ENCODE measurements at places on chromosomes 6 and 20.

- DNase-seq, result no peak
Measured at GRCh38 chr6:138229072-138229471, 10.8 kb upstream of the PBOV1 start.

- DNase-seq, result peak; percentile 77
Measured at GRCh38 chr6:88989215-88989614, 25.8 kb upstream of the RNGTT start.

DNA sequence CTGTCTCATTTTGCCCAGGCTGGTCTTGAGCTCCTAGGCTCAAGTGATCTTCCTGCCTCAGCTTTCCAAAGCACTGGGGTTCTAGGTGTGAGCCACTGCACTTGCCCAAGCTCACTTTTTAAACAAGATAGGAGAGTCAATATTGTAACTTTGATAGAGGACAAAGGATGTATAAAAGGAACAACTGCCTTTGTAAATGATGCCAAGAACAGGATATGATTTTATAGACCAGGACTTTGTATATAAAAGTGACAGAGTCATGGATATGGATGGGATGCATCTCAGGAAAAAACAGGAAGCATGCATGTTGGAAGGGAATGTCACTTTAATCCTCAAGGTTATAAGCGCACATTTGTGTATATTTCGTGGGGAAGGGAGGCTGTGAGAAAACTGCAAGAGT is 338.4 kb downstream of the PRL start:
- DNase-seq, result no peak

DNA sequence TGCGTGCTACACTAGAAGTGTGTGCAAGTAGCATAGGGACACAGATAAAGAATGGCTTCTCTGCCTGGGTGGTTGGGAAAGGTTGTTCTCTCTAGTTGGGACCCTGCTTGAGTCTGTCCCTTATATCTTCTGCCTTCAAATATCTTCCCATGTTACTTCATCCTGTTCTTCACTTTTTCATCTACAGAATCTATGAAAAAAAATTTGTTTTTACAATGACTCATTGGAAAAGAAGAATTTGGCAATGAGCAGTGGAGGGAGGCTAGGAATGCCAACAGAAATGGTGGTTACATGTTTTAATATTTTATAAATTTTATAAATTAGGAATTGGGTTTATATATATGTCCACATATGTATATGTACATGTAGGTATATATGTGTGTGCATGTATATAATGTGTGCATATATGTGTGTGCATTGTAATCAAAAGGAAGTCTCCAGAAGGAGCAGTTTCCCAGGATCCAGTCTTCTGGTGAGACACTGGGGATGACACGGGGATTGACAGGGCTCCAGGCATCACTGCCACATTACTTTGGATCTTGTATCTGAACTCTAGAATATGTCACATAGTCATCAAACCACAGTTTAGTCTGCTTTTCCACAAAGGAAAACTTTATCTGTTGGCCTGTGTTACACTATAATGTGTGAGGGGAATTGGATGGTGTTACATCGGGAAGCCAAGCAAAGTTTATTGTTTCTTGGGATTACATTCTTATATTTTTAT is 75.3 kb upstream of the RIPOR2 start:
- DNase-seq, result no peak

- DNase-seq, result no peak
Measured at GRCh38 chr6:5442319-5442718, 181.0 kb downstream of the FARS2 start.

GRCh38 chr20:44761423-44761822 is 15.8 kb downstream of the KCNK15 start:
- DNase-seq, result no peak

DNA sequence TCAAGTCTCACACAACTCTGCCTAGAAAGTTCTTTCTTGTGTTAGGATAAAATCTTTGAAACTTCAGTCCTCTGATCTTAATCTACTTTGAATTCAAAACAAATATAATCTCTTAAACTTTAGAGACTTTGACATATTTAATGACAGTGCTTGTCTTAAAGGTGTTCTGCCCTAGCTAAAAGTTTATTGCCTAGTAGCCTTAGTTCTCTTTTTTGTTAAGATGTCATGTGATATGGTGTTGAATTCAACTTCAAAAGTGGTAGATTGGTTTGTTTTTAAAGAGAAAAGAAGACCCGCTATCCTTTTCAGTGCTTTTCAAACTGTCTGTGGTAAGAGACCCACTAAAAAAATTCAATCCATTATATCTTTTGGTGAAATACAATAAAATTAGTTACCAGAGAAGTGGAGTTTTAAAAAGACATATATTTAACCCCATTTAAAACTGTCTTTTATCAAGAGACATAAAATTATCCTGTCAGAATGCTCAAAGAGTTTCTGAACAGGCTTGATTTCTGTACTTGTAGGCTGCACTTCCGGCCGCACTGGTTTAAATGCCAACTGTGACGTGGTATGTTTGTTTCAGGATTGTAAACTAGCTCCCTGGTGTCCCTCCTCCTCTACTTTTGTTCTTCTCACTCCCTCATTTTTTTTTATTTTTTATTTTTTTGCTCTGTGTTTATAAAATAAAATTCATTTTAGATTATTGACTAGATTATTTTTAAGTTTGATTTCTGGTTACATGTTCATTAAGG is 76.5 kb downstream of the QKI start:
- no peak for DNase-seq

GRCh38 chr20:63264000-63264399 is 8.6 kb upstream of the ARFGAP1 start:
- DNase-seq, result no peak

GRCh38 chr6:12364621-12365020 is 74.5 kb downstream of the EDN1 start:
- no peak for DNase-seq

DNA sequence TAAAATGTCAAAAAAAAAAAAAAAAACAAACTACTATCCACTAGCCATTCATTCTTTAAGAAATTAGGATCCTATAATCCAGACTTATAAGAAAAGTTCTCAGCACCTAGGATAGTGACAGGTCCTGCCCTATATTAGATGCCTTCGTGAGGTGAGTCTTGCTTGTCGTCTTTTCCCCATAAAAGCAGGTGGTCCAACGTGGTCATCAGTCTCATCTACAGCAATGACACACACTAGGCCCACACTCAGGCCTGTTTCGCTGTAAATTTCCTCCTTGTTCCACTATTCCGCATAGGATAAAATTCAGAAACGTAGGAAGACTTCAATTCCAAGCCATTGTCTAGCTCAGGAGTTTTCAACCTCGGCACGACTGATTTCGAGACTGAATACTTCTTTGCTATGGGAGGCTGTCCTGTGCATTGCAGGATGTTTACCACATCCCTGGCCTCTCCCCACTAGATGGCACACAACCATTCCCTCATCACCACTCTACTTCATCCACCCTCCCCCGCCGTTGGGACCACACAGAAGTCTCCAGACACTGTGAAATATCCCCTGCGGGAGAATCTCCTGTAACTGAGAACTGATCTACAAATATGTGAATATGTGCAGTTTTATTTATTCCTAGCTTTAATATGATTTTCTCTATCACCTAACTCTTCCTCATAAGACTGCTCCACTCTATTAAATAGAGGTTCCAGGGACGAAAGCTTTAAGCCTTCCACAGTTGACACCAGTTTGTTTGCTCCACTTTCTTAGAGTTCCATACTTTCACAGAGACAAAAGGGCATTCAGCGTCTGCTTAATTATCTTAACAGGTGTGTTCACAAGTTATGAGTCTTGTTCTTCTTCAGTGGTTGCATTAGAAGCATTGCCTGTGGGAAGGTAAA is 346.3 kb downstream of the BMP2 start:
- no peak for DNase-seq

DNA sequence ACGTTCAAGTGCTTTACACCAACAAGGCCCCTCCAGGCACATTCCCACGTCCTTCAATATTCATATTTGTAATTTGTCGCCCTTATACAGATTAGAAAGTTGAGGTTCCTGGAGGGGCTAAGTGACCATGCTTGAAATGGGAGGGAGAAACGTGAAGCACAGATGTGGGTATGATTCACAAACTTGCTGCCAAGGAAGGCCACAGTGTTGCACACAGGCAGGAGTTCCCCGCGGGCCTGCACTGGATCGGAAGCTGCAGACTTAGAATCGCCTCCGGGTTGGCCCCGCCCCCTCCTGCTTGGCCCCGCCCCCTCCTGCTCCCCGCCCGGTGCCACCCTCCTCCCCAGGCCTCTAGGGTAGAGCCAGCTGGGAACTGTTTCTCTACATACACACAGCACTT is 58.2 kb upstream of the QKI start:
- no peak for DNase-seq

DNA sequence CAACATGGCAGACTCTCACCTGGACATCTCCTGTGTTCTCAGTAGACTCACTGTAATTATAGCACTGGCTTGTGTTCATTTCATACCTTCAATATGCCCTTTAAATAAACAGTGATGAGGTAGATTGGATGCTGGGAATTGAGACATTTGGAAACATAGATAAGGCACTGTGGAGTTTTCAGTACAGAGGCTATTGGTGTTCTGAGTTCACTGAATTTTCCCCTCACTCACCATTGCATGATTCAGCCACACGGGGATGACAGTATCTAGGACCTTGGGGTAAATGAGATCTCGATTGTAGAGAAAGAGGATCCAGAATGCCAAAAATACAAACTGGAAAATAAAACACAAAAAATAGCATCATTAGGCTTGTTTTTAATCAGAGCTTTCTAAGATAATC is 12.6 kb downstream of the ADTRP start:
- DNase-seq, result no peak

DNA sequence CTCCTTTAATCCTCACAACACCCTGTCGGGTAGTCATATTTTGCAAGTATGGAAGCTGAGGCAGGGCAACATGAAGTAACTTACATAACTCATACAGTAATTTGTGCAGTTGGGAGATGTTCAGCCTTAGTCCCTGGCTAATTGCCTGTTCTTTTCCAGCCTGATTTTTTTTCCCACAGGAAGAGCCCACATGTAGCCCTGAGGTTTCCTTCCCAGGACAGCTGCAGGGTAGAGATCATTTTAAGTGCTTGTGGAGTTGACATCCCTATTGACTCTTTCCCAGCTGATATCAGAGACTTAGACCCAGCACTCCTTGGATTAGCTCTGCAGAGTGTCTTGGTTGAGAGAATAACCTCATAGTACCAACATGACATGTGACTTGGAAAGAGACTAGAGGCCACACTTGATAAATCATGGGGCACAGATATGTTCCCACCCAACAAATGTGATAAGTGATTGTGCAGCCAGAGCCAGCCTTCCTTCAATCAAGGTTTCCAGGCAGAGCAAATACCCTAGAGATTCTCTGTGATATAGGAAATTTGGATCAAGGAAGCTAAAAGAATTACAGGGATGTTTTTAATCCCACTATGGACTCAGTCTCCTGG is 5.0 kb upstream of the BTN2A1 start:
- DNase-seq, result no peak

- DNase-seq, result no peak
Measured at GRCh38 chr6:130105996-130106704, 87.8 kb downstream of the L3MBTL3 start.

GRCh38 chr6:89010825-89011224 is 47.4 kb upstream of the RNGTT start:
- no peak for DNase-seq

GRCh38 chr6:1945235-1945832 is 300.1 kb downstream of the GMDS start:
- DNase-seq, result no peak

GRCh38 chr20:11438412-11438811 is 479.3 kb upstream of the BTBD3 start:
- no peak for DNase-seq

DNA sequence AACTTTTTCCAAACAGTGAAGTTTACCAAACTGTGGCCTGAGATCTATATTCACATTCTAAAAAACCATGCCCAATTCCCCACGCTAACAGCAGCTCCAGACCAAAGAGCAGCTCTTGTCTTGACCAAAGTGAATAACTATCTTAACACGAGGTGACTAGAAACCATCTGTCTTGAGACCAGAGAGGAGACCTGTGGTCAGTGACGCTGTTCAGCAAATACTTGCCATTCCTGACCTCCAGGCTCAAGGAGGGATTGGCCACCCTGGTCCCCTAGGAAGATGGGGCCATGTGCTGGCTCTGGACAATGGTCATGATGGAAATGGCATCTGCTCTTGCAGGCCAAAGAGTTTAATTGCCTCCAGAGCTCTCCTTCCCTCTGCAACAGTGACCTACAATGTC is 104.4 kb upstream of the CD93 start:
- no peak for DNase-seq

GRCh38 chr20:3485913-3486312 is 15.1 kb downstream of the ATRN start:
- no peak for DNase-seq

DNA sequence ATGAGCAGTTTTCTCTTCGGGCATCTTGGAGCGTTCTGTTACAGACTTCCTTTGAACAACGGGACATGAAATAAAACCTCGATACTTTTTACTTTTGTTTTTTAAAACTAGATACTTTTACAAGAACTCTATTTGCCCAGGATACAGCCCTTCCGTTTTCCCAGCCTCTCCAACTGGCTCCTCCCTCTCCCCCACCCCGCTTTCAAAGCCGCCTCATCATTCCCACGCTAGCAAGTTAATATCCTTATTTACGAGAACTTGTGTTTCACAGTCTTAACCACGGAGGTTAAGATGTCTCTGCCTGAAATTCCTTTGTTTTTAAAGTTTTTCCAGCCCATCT is 241 bp upstream of the CFAP206 start:
- DNase-seq, result peak; percentile 53

DNA sequence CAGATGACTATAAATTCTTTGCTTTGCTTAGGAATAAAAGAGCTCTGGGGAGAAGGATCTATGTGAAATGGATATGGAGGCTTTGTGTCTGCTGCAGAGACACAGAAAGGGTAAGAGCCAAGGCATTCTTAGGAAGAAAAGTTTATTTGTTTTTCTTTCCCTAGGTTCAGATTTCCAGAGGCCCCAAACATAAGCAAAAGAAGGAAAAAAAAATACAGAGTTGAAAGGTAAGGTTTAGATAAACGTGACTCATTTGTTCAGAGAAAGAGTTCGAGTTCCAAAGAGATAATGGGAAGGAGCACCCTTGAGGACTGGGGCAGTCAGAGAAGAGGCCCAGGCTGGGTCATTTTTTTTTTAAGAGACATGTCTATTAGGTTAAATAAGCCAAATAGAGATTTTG is 27.4 kb upstream of the BMP5 start:
- DNase-seq, result no peak

DNA sequence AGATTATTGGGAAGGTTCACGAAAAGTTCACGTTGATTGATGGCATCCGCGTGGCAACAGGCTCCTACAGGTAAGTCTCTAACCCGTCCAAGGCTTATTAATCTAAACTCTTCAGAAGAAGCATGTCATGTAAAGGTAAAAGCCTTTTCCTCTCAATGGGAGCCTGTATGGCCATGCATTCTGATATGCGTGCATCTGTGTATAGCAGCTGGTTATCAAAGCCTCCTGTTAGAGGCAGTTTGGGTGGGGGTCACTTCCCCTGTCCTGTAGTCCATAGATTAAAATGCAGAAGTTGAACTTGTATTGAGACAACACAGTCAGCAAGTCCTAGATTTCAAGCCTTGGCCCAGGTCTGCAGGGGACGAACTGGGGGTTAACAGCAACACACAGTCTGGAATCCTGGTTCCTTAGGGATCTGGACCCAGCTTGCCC is 14.2 kb upstream of the DHX35 start:
- DNase-seq, result no peak

GRCh38 chr6:36826520-36827227 is 12.6 kb downstream of the CPNE5 start:
- no peak for DNase-seq

- no peak for DNase-seq
Measured at GRCh38 chr6:128759901-128760300, 123.0 kb upstream of the LAMA2 start.
